ENCODE measurements at places on chromosomes 11 and 22. TPM values are rescaled to one million over a fixed set of nuclear protein-coding genes. Genes with fewer than 3 reads are reported as not detected.

- no peak for DNase-seq
These were observed 11.0 kb downstream of the SMTN start for GRCh38 chr22:31092161-31092560.

- no peak for DNase-seq
These were observed 111.0 kb downstream of the RAB38 start for GRCh38 chr11:88064097-88064705.

DNA sequence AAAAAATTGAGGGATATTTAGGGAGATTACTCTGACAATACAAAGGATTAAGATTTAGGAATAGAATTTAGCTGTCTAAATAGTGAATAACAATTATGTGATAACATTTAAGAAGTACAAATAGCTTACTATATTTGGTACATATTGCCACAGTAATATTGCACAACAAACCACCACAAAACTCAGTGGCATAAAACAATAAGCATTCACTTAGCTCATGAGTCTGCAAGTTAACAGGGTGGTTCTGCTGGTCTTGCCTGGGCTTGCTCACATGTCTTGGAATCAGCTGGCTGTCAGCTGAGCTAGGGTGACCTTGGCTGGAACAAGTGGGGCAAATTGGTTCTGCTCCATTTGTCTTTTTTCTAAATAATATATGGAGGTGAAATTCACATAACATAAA, 115.1 kb downstream of the DCDC1 start:
- no peak for DNase-seq

GRCh38 chr11:87180742-87181141, 143.0 kb downstream of the TMEM135 start:
- DNase-seq = no peak

DNA sequence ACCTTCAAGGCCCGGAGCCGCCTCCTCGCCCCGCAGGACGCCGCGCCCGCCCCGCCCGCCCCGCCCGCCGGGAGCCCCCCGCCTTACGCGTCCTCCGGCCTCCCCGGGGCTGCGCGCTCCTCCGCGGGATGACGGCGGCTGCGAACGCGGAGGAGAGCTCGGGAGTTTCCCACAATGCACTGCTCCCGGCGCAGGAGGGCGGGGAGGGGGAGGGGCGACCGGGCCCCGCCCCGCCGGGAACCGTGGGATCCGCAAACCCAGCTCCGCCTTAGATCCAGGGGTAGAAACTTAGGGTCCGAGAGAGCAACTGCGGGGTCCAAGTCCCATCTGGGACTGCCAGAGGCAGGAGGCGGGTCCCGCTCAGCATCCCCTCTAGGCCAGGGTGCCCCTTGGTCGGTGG, at the start of gene CEND1:
Gene CEND1 (minus strand): TSS at position 148 of the 400 bp plus-strand sequence. CDS start 1,514 bp downstream, outside the sequence.
- no peak for DNase-seq

GRCh38 chr11:121839781-121840180, 276.2 kb downstream of the BLID start:
- no peak for DNase-seq

DNA sequence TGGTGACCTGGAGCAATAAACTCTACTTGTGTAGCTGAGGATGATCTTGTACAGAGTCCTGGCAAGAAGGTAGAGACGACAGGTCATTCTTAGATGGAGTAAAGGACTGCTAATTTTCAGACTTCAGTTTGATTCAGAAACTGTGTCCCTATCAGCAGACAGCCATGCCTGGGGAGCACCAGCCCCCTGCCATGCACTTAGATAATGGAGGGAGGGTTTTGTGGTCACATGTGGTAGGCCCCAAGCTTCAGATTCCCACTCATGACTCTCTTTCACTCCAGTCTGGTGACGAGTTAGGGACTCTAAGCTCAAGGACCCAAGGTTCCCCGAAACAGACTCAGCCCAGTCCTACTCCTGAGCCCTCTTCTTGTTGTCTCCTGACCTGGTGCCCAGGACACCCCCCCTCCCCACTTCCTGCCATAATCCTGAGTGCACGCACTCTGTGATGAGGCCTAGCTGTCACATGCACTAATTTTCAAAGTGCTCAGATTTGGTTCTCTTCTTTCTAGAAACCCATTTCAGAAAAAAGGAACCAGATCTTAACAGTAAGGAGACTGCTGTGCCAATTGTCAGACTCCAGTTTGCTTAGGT, 10.2 kb upstream of the AMPD3 start:
- DNase-seq = no peak

- no peak for DNase-seq
These were observed 79.5 kb downstream of the PDE2A start for GRCh38 chr11:72594493-72595291.

- DNase-seq = no peak
These were observed 3899.1 kb upstream of the OR11H1 start for GRCh38 chr22:11628651-11629511.

- DNase-seq = no peak
These were observed 32.8 kb upstream of the SCUBE1 start for GRCh38 chr22:43375951-43376455.

CCDC34 gene
- polyA plus RNA-seq = 24.3 TPM

DNA sequence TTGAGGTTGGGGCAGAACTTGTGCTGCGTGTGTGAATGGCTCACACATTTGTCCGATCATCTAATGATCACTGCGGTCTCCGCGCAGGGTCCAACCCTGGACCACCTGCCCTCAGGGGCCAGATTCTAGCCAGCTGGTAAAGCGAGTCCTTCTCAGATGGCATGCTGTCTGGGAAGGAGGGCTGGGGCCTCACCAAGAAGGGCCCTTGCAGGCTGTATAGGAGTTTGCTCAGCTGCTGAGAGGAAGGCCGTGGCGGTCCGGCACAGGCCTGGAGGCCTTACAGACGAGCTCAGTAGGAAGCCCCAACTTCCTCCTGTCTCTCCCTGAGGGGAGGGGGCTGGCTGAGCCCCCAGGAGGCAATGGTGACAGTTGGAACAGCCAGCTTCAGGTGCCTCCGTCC, 13.7 kb downstream of the PHLDA2 start:
- no peak for DNase-seq

NRIP3 gene
- polyA plus RNA-seq = 1.2 TPM

ATL3 gene
- 15.2 TPM for polyA plus RNA-seq

EMID1 gene
- polyA plus RNA-seq = 63.6 TPM

- DNase-seq = no peak
These were observed 9.1 kb downstream of the LTBP3 start for GRCh38 chr11:65549096-65549495.

- peak; percentile 2 for DNase-seq
These were observed 29.5 kb downstream of the CARD18 start for GRCh38 chr11:105109855-105110687.

DNA sequence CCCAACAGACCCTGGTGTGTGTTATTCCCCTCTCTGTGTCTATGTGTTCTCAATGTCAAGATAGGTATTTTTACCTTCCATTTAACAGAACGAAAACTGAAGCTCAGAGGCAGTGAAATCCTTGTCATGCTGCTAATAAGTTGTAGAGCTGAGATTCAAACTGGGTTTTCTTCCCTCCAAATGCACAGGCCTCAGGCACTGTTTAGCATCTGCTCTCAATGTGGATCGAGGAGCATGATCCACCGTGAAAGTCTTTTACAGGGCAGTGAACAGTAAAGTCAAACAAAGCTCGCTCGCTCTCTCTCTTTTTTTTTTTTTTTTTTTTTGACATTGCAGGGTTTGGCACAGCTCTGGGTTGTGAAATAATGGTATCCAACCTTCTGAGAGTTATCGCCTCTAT, 401.0 kb upstream of the SYN3 start:
- DNase-seq = no peak

GRCh38 chr11:69442012-69442806, 39.3 kb upstream of the LINC01488 start:
- no peak for DNase-seq

DNA sequence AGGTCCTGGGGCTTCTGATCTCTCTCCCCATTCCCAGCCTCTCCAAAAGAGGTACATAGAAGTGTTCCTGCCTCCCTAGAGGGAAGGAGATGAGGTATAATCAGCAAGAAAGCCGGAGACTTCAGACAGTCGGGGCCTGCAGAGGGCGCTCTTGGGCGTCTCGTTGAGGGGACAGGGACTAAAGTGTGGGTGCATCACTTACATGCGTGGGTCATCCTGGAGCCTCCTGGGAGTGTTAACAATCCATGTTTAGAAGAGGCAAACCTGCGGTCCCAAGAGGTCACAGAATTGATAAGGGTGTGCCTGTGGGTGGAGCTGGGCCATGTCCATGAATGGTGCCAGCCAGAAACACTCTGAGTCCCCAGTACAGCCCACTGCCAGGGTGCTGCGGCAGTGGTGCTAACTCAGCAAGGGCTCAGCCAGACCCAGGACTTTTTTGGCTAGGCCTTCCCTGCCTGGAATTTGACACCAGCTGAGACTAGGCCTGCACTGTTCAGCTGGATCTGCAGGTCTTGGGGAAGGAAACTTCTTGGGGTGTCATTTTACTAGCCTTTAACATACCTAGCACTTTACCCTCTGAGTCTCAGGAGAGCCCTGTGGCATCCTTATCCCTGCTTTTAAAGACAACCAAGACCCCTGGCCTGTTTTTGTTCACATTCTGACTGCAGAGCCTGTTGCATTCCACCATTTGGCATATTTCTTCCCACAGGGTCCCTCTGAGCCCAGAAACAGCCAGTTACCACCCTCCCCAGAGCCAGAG, 5.5 kb downstream of the YDJC start:
- no peak for DNase-seq

DNA sequence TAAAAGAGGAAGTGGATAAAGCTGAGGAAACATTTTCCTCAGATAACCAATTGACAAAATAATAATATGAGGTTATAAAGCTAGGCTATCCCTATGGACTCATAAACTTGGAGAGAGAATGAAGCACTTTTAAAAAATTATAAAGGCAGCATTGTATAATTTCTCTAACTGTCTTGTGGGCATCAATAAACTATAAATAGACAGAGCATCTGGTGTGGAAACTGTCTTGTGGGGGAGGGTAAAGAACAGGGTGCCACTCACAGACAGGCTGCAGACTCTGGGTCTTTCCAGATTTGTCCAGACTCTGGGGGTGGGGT, 333.5 kb downstream of the BUD13 start:
- DNase-seq = no peak

PRSS23 gene
- 143 TPM for polyA plus RNA-seq

DNA sequence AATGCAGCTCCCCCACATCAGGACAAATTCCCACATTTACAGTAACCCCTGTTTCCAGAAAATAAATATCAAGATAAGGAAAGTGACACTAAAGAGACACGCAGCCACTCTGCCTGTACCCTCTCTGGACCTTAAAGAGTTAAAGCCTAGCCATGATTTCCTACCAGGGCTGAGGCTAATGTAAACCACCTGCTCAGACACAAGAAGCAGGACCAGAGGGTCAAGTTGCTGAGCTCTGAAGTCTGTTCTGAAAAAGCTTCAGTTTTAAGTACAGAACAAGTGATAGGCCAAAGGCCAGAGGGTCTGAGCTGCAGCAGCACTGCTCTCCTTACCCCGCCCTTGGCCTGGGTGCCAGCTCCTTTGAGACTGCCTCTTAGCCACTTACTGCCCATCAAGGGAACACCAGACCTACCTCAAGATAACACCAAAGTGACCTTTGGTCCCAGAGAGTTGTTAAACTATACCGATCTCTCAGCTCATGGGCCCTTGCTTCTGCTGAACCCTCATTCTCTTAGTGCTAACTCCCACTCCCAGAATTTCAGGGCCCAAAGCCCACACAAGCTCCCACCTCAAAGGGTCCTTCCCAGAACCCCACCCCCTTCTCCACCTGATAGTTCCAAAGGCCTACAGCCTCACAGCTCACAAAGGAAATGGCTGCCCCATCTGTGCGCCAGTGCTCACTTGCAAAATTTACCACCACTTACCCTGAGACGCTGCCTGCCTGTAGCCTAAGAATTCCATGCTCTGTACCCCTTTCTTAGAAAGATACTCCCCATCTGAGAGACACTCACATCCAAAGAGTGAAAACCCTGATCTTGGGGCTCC, 40.5 kb downstream of the IL18BP start:
- no peak for DNase-seq

- no peak for DNase-seq
These were observed 26.3 kb upstream of the CXCR5 start for GRCh38 chr11:118857385-118857784.

DNA sequence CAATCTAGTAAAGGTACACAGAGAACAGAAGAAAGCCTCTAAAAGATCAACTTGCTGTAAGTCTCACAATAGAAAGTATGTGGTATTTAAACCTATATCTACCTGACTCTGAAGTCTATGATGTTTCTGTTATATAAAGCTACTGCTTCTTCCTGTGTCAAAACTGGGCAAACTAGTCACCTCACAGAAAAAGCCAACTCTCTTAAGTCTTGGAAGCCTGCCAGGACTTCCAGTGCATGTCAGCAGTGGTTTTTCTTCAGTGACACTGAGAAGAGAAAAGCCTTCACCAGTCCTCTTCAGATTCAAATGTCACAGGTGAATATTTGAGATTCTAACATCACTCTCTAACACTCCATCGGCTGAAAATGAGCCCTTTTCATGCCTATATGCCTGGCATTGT, 808.0 kb downstream of the DLG2 start:
- DNase-seq = no peak

CRYBB1 gene
- polyA plus RNA-seq = 0.78 TPM

- no peak for DNase-seq
These were observed 30.8 kb downstream of the BLID start for GRCh38 chr11:122085264-122085663.

APOA4 gene
- polyA plus RNA-seq = not detected

PHOX2A gene
- not detected for polyA plus RNA-seq

DNA sequence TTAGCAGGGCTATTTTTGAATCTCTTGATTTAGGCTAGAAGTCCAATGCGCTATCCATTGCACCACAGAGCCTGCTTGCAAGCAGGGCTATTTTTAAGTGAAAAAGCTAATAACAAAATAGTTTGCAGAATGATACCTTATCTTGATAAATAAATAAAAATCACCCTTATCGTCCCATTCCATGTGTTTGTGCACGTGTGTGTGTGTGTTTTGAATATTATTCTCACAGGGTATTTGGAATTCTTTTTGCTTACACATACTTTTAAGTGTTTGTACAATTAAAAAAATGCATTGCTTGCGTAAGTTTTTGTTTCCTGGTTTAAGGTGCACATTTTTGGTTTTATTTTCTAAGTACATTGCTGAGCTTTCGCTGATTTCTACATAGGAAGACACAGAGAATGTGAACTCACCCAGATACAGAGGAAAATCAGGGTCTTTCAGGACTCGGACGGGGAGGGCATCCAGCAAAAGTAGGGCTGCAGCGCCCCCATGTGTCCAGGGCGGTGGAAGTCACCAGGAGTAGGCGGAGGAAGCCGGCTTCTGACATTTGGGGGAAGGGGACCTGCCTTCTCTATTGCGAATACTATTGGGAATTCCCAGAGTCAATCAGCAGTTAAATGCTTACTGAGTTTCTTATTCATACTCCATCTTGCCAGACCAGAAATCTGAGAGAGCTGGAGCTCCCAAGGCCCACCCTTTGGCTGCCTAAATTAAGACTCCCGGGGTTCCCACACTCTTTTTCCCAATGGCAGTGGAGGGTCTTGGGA, 27.3 kb downstream of the SLC1A2 start:
- peak; percentile 47 for DNase-seq

GRCh38 chr11:58133309-58134076, 8.2 kb upstream of the OR9I1 start:
- DNase-seq = no peak

Measured in left renal cortex interstitium (tissue), 4 donors.